ENCODE measurements at places on chromosomes 5 and 9.

DNA sequence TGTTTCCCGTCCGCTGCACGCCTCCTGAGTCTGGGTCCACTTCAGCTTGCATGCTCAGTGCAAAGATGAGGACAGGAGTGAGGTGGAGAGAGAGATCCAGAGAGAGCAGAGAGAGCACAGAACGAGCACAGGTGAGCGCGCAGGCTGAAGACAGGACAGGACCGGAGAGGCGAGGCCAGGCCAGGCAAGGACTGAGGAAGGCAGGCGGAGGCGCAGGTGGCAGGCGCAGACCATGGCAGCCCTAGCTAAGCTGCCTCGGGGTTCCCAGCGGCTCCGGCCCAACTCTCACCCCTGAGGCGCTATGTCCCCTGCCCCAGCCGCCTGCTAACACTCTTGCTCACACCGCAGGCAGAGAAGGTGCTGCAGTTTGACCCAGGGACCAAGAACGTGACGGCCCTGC is 9.7 kb downstream of the GRIN1 start:
- no peak for DNase-seq

DNA sequence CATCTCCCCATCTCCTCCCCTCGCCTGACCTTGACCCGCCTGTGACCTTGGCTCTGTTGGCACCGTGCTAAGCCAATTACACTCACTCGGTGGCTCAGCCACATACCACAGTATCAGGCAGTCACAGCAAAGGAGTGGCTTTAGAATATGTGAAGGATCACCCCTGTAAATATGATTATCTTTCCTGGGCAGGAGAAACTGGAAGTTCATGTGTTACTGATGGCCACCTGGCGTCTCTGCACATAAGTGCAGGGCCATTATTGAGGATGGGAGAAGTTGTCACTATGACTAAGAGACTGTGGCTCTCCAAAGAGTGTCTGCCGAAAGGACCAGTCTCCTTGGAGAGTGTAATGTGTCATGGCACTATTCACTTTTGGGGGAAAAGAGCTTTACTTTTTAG is 116.9 kb upstream of the S1PR3 start:
- no peak for DNase-seq

DNA sequence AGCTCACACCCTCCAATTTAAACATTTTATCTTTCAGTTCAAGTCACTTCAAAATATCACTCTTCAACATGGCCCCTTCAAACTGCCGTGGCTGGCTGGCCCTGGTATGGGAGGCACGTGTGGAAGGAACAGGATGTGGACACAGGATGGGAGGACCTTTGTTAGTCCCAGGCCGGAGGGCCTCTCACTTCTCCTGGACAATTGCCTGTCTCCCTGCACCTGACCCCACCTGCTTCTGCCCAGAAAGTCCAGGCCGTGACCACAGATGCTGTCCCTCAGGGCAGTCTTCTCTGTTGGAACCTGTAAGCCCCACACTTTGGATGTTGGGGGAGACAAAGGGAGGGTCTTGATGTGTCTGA is 19.4 kb downstream of the AMBP start:
- DNase-seq: no peak

- no peak for DNase-seq
Observed at GRCh38 chr5:119328753-119329602, 26.8 kb upstream of the TNFAIP8 start.

- no peak for DNase-seq
Observed at GRCh38 chr5:140114341-140115185, 654 bp downstream of the PURA start.

- no peak for DNase-seq
Observed at GRCh38 chr9:16458696-16459420, 411.6 kb downstream of the BNC2 start.

DNA sequence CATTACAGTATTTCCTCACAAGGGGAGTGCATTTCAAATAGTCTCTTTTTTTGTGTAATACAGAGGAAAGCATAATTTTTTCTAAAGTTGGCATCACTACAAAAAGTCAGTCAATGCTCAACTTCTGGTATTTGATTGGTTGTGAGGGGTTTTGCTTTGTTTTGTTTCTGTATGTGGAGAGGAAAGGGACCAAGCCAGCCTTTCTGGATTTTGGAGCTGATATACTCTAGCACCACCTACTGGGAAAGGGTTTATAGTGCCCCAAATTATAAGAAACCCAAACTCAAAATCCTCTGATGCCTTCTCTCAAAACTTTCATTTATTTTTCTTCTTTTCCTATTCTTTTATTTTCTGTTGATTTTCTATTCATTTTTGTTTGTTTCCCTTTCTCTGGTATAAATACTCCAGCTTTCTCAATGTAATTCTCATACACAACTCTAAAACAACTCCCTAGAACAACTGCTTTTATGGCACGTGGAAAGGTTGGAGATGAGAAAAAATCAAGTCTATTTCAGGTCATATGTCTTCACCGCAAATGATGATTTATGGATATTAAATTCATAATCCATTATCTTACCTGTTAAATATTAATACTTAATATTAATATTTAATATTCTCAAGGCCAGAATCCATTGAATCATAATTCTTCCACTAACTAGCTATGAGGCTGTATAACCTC is 69.5 kb upstream of the ANXA1 start:
- no peak for DNase-seq

GRCh38 chr5:41218929-41219657 is 5.8 kb upstream of the C6 start:
- no peak for DNase-seq

- DNase-seq: no peak
Observed at GRCh38 chr5:155953335-155953734, 373.6 kb upstream of the SGCD start.

- DNase-seq: no peak
Observed at GRCh38 chr5:66628561-66628960, 32.4 kb downstream of the MAST4 start.

GRCh38 chr5:98296426-98296825 is 477.0 kb upstream of the RGMB start:
- DNase-seq: no peak

DNA sequence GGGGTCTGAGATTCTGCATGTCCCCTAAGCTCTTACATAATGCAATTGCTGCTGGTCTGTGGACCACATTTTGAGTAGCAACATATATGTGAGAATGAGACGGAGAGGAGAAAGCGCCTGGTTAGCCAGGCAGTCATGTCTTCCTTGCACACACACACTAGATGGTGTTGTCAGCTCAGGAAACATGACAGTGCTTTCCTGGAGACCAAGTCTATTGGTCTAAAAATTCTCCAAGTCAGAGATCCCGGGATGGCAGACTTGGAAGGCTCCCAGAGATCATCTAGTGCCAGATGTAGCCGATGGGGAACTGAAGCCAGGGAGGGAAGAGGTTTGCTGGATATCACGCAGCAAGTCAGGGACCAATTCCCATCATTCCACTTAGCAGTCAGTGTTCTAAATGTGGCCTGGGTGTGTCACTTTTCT is 53.4 kb downstream of the GALNT12 start:
- DNase-seq: no peak

DNA sequence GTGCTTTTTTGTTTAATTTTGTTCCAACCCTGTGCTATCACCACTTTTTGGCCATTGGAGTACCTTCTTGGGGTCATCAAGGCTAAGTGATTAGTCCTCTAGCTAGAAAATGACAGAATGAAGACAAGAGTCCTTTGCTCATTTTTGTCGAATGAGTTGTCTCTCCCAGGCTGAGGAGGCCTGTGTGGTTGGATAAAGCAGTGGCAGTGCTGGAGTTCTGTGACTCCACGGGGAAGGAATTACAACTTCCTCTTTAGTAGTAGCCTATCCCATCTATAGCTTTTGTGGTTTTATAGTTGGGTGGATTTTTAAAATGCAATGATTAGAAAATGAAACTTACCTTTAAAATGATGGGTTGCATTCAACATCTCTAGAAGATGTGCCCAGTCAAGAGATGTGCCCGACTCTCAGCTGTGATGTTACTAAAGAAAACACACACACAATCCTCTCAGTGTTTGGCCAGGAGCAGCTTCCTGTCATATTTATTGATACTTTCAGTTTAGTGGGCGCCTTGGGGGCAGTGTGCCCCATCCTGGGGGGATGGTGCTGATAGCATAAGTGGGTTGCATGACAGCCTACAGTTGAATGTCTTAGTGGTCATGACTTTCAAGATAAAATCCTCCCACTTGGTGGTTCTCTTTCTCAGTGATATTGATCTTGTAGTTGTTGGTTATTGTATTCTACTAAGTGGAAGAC is 11.9 kb downstream of the OTULINL start:
- DNase-seq: no peak

- DNase-seq: no peak
Observed at GRCh38 chr5:51468196-51468595, 84.9 kb downstream of the ISL1 start.

DNA sequence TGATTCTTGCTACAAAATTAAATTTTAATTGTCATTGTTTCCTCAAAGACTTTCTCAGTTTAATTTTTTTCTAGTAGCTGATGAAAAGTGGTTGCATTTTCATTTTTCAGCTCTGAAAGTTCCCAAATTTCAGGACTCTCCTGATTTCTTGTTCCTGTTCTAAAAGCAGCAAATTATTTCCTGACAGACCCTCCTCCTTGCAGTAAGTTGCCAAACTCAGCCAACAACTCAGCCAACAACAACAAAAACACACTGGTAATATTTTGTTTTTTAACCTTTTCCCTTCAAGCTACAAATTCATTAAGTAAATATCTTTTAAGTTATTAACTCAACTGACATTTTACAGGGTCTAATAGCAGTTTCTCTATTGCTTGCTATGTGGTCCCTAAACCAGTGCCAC is 487.8 kb upstream of the NUDT12 start:
- no peak for DNase-seq

GRCh38 chr5:144267961-144268513 is 97.4 kb downstream of the KCTD16 start:
- DNase-seq: peak; percentile 2

DNA sequence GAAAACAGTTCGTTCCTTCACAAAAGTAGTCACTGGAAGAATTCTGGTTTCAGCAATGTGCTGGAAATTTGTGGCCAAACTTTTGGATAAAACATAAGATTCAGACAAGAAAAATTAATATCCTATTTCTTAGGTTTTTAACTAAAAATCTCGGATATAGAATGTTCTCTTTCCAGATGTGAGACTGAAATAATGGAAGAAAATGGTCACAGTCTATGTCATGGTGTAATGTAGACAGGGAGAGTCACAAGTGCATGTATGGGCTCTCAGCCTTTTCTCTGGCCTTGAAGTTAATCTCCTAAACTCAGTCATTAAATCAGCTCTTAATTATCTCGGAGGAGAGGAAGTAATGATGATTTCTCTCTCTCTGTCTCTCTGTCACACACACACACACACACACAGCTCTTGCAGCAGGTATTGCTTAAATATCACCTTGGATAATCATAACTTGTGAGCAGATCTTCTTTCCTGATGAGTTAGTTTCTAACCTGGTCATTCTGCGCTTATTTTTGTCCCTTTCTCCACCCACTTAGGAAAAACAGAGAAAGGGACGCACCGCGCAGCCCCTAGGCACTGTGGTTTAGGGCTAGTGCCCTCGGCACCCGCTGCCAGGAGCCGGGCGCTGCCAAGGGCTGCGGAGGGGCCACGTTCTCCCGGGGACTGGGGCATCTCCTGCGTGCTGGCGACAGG is 672 bp upstream of the ITGA2 start:
- no peak for DNase-seq

DNA sequence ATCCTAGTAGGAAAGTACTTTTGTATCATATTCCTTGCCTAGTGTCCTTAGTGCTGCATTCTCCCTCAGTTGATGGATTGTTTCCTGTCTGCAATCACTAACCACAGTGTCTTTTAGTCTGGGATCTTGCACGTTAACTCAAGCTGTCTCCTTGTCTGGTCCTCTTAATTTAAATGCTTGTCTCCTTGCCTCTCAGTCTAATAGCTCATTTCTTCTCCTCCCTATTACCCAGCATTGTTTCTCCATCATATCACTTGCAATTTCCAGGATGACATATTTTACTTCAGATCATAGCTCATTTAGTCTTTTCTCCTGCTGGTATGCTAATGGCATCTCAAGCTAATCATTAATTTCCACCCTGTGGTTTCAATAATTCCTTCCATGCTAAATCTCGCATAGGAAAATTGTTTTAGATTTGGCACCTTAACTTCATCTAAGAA is 2052.0 kb upstream of the C9orf72 start:
- DNase-seq: no peak

- DNase-seq: no peak
Observed at GRCh38 chr5:2256691-2257280, 374.1 kb upstream of the IRX4 start.

DNA sequence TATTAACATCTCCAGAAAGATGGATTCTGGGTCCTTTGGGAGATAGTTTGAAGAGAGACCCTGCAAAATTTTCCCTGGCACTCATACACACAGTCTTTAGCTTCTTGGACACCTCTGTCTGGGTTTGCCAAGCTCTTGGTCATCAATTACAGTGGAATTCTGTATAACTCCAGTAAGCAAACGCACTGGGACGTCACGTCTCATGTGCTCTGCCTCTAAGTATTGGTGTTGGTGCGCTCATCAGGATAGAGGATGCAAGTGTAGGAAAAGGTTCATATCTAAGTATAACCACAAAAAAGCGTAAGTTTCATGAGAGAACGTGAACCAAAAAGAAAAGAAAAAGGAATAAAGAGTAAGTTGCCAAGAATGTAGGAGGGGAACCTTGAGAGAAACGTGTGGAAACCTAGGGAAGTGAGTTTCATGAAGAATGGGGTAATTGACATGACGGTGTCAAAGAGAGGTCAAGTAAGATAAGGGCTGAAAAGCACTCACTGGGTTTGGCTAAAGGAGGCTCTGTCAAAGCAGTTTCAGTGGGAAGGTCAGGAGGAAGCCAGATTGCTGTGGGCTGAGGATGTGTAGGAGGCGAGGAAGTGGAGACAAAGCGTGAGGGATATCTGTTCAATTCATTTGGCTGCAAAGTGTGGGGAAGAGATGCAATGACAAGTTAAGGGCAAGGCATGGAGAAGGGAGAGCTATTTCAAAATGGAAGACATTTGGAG is 92.7 kb downstream of the RAD23B start:
- DNase-seq: no peak

DNA sequence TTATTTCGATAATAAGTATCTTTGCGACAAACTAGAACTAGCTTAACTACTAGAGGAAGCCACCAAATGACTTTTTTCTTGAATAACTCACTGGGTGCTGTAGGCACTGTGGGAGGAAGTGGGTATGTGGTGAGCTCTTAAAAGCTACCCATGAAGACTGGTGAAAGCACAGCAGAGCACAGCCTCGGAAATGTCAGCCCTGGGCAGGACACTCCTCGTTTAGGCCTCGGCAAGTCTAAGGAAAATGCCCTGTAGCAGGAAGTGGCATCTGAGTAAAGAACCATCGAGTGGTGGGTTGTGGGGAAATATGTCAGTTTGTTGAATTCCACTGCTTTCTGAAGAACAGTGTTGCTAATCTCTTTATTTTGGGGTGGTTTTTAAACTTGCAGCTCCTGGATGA is 44.0 kb upstream of the NCS1 start:
- DNase-seq: no peak

DNA sequence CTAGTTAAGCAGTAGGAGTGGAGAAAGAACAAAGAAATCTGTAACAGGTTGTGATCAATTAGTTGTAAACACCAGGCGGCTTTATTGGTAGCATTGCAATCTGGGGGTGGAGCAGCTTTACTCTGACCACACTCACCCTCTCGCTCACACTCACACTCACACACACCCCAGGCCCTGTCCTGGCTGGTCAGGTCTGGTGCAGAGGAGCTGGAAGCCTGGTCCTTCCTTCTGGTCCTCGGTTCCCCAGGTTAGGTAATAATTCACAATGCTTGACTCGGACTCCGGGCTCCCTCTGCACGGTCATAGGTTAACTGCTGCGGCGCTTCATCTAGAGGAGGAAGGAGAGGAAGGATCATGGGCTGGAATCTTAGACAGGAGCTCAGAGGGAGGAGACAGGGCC is 1.6 kb downstream of the CCL19 start:
- DNase-seq: no peak
